ENCODE measurements at places on chromosomes 2 and 18.

GRCh38 chr2:173354582-173355131 is at the start of gene CDCA7:
CDCA7 (plus strand) TSS chr2:173354872; CDS start chr2:173354964, 92 bp downstream.
- DNase-seq = peak; percentile 77

GRCh38 chr2:29776406-29776805 is 145.0 kb downstream of the ALK start:
- DNase-seq = no peak

DNA sequence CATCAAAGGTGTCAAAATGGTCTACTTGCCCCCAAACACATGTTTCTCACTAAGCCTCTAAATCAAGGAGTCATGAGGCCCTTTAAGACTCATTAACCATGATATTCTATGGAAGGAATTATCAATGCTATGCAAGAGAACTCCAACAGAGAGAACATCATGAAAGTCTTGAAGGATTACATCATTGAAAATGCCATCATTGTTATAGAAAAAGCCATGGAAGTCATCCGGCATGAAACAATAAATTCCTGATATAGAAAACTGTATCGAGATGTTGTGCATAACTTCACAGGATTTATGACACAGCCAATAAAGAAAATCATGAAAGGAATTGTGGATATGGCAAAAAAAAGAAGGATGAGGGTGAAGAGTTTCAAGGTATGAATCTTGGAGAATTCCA is 1363.6 kb upstream of the CDH2 start:
- DNase-seq = no peak

GRCh38 chr18:58398648-58399398 is 230.1 kb downstream of the ALPK2 start:
- DNase-seq = no peak

- DNase-seq = no peak
Observed at GRCh38 chr2:225462945-225463344, 63.4 kb downstream of the NYAP2 start.

DNA sequence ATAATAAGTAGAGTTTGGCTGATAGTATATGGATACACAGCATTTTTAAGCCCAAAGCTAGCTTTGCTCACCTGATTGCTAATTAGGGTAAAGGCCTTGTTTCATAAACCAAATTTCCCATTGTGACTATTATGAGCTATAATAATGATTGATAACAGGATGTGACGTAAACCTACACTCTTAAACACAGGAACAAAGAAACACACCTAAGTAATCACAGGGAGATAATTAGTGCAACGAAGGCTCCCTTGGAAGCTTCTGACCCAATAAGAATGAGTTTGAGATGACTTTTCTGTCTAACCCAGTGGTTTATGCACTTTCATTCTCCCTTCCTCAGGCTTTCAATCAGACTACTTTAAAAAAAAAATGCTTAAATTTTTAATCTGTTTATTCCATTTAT is 683.2 kb downstream of the SATB2 start:
- no peak for DNase-seq

- DNase-seq = no peak
Observed at GRCh38 chr2:62537814-62538213, 31.8 kb upstream of the TMEM17 start.

DNA sequence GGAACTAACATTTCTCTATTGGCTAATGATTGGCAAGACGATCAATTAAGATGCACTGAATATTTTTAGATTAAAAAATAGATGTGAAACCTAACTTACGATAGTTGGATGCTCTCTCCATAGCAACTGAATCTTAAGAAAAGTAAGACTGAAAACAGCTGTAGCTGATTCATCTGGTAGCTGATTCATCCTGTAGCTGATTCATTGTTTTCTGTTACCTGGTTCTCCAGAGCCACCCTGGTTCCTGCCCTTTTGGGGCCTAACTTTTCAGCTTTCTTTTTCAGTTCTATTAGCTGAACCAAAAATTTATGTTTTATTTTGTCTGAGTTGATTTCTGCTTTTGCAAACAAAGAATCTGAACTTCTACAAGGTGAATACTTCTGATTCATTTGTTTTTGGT is 22.7 kb upstream of the SPR start:
- DNase-seq = no peak

DNA sequence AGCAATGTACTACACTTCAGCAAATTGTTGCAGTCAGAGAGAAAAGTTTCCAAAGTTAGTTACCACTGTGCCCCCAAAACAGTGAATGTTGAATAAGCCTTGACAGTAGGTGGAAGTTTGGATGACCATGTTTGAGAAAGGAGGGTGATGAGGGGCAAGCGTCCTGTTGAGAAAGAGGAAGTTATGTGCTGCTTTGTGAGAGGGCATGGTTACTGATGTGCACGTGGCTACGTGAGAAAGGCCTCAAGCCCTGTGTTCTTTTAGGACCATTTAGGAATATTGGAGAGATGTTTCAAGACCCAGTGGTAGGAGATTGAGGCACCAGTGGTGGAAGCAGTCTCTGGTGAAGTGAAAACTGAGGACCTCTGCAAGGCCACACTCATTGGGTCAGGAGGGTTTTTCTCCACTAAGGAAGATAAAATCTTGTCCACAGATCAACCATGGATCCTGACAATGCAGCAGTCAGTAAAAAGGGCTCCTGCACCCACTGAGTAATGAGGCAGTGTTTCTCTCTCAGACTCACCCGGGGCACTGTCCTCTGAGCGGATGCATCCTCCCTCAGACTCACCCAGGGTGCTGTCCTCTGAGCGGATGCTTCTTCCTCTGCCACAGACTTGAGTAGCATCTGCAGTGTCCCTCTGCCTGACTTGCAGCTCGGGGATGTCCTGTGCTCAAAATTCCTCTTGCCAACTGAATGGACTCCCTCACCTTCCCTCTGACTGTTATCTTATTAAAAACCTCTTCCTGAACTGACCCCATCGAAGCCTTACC is 34.7 kb upstream of the ACTR3 start:
- no peak for DNase-seq

DNA sequence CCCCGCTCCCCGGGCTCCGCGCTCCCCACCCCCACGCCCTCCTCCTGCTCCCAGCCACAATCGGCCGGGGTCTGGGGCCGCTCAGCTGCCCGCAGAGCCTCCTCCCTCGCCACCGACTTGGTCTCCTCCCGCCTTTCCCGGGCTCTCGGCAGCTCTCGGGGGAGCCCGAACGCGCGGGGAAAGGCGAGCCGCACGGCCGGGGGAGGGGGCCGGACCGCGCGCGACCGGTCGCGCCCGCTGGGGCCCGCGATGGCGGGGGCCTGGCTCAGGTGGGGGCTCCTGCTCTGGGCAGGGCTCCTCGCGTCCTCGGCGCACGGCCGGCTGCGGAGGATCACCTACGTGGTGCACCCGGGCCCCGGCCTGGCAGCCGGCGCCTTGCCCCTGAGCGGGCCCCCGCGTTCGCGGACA is 327 bp downstream of the LTBP1 start:
- peak; percentile 17 for DNase-seq

- DNase-seq = no peak
Observed at GRCh38 chr2:101520246-101520645, 45.3 kb upstream of the RFX8 start.

- DNase-seq = no peak
Observed at GRCh38 chr18:67400502-67401117, 115.9 kb downstream of the DSEL start.

Measured in activated CD4-positive, alpha-beta memory T cell treated with anti-CD3 and anti-CD28 coated beads, Interleukin-2, amount 10 ng/mL, durations not matched to agents 7 days and 5 days (primary cell).